ENCODE measurements at places on chromosomes 13 and 19. TPM values are rescaled to one million over a fixed set of nuclear protein-coding genes. Genes with fewer than 3 reads are reported as not detected.

DNA sequence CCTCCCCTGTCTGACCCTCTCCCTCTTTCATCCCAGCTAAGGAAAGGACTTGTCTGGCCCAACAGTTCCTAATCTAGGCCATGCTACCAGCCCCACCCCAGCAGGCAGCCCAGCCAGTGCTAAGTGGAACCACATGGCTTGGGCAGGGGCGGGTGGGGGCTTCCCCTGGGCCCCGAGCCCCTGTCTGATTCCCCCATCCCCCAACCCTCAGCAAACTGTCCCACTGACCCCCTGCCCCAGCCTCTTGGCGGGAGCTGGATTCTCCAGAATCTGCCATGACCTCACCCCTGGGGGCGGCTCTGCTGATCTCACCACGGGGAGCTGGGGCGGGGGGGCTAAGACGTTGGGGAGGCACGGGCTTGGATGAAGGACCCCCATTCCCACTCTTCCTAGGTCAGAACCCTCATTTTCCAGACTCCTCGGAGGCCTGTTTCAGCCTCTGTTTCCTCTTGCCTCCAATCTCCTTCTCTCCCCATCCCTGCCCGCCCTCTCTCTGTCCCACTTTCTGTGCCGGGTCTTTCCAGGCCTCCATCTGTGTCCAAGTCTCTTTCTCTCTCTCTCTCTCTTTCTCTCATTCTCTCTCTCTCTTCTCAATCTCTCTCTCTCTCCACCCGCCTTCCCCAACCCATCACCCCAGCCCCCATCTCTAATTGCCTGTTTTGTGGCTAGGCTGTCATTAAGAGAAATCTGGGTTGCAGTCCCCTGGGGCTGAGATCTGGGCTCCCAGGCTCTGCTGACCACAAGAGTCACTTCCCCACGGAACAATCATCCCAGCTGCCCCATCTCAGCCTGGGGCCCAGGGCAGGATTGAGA lies 2.7 kb downstream of the COL5A3 start:
- DNase-seq, result no peak

The CATSPERD gene
- not detected for polyA plus RNA-seq

DNA sequence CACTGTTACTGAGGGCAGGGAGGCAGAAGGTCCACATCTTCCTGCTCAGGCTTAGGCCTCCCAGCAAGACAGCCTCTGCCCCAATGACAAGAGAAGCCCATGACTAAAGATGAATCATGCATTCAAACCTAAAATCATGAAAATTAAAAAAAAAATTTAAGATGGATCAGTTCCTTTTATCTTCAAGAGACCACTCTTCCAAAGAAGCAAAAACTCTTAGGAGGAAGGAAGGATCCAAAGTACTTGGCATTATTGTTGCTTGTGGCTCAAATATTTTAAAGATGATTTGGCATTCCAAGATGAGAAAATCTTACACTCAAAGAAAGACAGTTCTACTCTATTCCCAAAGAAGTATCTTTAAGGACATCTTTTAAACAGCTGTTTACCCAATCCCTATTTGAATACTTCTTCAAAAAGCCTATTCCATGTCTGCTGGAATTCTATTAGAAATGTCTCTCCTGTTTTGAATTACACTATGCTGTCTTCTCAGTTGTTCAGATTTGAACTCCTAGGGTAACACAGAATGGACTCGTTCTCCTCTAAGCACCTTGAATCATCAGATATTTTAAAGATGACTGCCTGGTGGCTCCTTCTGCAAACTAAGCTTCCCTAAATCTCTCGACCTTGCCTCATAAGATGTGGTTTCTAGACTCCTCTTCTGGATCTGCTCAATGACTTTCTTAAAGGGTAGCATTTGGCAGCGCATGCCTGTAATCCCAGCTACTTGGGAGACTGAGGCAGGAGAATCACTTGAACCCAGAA lies 7.0 kb downstream of the SERP2 start:
- no peak for DNase-seq

DNA sequence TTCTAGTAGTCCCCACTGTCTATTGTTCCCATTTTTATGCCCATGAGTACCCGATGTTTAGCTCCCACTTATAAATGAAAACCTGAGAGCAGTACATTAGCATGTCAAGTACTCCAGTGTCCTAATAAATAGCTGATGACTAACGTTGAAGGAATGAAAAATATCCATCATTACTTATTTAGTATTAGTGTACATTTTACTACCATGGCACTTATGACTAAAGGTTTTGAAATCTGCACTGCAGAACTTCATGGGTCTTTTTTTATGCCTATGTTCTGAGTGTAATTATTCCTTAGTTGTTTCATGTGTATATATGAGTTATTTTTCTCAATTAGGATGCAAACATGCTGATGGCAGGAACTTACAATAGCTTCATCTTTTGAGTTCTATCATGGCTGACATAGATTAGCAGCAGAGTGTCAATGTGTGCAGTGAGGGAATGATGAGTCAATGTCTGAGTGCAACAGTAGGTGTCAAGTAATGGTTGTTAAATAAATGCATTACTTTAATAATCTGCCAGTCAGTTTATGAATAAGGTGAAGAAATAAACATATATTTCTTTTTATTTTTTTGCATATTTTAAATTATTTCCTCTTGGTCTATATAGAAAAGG lies 188.4 kb downstream of the ITGBL1 start:
- no peak for DNase-seq

DNA sequence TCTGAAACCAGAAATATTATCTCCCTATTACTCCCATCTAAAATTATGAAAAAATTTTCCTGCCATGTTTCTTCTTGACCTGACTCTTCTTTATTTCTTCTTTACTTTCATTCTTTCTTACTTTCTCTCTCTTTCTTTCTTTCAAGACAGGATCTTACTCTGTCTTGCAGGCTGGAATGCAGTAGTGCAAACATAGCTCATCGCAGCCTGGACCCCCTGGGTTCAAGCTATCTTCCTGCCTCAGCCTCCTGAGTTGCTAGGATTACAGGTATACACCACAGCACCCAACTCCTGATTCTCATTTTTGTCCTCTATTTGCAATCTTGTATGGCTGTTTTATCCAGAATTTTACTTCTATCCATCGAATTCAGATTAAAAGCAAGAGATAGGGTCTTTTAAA lies 631.1 kb downstream of the TBC1D4 start:
- DNase-seq, result no peak

GRCh38 chr13:104289400-104289799 lies 1223.2 kb upstream of the SLC10A2 start:
- no peak for DNase-seq

- DNase-seq, result peak; percentile 92
Observed at GRCh38 chr19:925526-926322, at the start of gene ARID3A. ARID3A (plus strand) TSS chr19:926035; CDS start chr19:929529, 3,494 bp downstream.

DNA sequence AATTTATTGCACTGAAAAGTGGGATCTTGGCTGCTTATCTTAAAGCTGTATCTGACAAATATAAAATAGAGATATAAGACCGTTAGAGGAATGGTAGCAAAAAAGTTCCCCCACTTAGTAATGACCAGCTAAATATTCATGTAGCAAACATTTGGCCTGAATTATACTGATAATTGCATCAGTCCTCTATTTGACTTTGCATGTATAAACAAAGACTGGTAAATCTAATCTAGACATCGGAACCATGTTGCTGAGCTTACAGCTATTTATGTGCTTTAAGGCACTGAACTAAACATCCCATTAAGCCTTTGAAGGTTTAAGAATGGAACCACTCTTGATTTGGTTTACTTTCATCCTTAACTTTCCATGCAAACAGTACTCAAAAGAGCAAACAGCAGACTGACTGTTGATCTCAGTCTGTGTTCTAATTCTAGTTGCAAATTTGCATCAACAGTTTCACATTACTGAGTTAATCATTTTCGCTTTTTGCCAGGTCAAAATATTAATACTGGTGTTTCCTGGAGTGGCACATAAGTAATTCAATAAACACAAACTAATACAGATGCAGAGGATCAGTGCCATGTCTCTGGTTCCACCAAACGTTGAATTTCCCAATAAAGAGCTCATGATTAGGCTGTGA lies 203.5 kb upstream of the HTR2A start:
- DNase-seq, result peak; percentile 11

DNA sequence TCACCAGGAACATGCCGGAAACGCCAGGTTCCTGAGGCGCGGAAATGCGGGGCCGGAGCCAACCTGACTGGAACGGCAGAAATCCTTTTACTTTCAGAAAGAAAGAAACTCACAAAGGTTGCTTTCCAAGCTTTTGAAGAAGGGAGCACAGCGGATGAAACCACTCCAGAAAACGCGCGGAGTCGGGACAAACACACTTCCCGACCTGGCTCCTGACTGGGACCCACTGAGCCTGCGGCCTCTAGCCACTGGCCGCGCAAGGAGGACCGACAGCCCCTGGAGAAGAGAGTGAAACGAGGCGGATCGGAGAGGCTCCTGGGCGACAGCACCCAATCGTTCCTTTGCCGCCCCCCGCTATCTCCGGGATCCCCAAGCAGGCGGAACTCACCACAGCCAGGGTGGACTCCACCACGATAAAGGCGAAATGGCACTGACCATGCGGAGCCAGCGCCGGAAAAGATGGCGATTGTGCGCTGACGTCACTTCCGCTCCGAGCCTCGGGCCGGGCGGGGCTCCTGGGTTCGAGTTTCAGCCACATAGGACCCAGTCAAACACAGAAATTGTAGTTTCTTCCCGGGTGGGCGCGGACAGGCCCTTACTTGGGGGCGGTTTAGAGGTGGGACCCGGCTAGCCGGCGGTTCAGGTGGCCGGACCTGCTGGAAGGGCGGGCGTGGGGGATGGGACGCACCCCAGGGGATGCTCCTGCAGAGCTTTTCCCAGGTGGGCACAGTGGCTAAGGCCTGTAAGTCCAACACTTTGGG lies at the start of gene ZNF121:
TSS of gene ZNF121 (minus strand) at position 432 of the 761 bp plus-strand sequence. CDS start 16,407 bp downstream, outside the sequence.
- peak; percentile 90 for DNase-seq

DNA sequence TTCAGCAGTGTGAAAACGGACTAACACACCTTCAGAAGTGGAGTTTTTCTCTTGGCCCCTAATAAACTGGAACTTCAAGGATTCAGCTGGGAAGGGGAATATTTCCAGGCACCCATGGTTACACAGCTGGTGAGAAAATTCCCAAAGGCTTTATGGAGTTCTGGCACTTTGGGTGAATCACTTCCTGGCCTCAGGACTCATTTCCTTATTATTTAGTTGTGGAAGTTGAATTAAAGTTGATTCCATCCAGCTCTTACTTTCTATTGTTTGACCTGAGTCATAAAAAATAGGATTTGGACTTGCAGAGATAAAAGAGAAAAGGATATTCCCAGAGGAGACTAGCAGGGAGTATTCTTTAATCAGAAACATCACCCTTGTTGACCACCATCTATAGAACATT lies 882.1 kb downstream of the UQCRFS1 start:
- no peak for DNase-seq

DNA sequence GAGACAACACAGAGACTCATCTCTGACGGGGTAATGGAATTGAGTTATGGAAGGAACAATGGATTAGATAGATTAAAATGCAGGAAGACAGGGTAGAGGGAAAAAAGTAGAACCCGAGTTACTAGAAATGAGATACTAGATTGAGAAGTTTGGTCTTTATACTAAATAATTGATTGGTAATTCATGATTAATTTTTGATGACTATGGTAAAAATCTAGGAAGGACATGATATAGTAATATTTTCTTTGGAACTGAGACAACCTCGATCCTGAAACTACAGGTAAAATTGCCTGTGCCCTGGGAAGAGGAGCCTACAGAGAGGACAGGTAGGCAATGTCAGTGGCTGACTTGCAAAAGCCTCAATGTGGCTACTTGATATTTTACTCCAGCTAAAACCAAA lies 188.4 kb upstream of the GPC6 start:
- no peak for DNase-seq

The GET3 gene
- polyA plus RNA-seq, result 53.3 TPM

The PRODH2 gene
- 1.0 TPM for polyA plus RNA-seq

DNA sequence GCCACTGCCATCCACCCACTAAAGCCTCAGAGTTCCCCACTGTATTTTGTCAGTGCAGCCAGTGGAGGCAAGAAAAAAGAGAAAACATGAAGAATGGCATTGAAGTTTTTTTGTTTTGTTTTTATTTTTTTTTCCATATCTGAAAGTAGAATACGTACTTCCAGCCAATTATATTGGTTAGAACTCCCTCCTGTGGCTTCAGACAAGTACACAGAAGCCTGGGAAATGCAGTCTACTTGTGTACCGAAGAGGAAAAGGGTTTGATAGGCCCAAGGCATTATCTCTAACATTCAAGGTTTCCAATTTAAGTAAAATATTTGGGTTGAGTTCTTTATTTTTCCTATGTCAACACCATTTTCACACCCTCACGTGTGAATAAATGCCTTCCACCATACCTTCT lies 696.2 kb upstream of the GPC6 start:
- peak; percentile 0 for DNase-seq

The ATG4D gene
- 21.3 TPM for polyA plus RNA-seq

DNA sequence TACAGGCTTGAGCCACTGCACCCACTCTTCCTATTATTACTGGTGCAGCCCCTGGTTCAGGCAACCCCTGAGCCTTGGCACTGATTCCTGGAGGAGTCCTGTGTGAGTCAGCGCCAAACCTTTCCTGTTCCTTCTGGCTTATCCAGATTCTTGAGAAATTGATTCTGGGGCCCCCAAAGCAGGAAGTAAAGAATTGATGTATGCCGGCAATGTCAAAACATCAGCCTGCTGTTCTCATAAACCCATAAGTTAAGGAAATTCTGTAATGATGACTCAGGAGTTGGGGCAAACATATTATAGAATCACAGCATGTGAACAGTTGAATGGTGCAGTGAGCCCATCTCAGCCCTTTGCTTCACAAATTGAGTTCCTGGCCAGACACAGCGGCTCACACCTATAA lies 1.4 kb upstream of the OR7G3 start:
- no peak for DNase-seq

DNA sequence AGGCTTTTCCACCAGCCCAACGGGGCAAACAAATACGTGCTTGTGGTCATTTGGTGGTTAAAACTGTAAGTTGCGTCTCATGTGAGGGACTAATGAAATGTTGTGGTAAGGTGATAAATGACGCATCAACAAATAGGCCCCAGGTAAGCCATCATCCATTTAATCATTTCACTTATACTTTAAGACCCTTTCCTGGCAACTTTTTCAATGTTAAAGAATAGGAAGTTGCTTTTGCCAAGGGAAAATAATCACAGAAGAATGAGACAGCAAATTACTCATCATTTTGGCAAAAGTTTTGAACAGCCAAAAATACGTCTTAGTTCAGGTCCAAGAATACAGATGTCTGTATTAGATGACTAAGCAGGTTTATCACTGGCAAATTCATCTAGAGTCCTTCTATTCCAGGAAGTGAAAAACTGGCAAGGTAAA lies 660.4 kb downstream of the SLITRK1 start:
- DNase-seq, result no peak

The RNF17 gene
- 0.45 TPM for polyA plus RNA-seq

The MYBPC2 gene
- 0.36 TPM for polyA plus RNA-seq

The MED25 gene
- 54.8 TPM for polyA plus RNA-seq

The AXL gene
- polyA plus RNA-seq, result 42.3 TPM

GRCh38 chr19:23281663-23282276 lies 31.6 kb upstream of the ZNF724 start:
- DNase-seq, result no peak

- DNase-seq, result no peak
Observed at GRCh38 chr13:44128552-44129001, 245.0 kb upstream of the SERP2 start.

The S1PR5 gene
- polyA plus RNA-seq, result 0.87 TPM

Measured in right lung (tissue), 10 donors.